ENCODE measurements at places on chromosomes 4 and X. TPM values are rescaled to one million over a fixed set of nuclear protein-coding genes. Genes with fewer than 3 reads are reported as not detected.

The OTC gene
- total RNA-seq, result not detected

The FGB gene
- not detected for total RNA-seq

The TBC1D9 gene
- total RNA-seq, result 30.2 TPM

The CTAG1B gene
- not detected for total RNA-seq

The PLAC1 gene
- 0.39 TPM for total RNA-seq

The IL3RA gene
- total RNA-seq, result 5.7 TPM

The KIAA1210 gene
- total RNA-seq, result 0.10 TPM

The DIPK2B gene
- 12.2 TPM for total RNA-seq

The BMX gene
- total RNA-seq, result 2.6 TPM

The FOXR2 gene
- total RNA-seq, result not detected

The ETDB gene
- not detected for total RNA-seq

The SLC10A3 gene
- total RNA-seq, result 9.0 TPM

The ETDA gene
- not detected for total RNA-seq

The ARHGAP36 gene
- total RNA-seq, result 31.8 TPM

Measured in skin of body (tissue), 3 donors.